ENCODE measurements at places on chromosomes 11 and 22.

- no peak for DNase-seq
These were observed 3.9 kb downstream of the LTBP3 start for GRCh38 chr11:65554057-65554818.

DNA sequence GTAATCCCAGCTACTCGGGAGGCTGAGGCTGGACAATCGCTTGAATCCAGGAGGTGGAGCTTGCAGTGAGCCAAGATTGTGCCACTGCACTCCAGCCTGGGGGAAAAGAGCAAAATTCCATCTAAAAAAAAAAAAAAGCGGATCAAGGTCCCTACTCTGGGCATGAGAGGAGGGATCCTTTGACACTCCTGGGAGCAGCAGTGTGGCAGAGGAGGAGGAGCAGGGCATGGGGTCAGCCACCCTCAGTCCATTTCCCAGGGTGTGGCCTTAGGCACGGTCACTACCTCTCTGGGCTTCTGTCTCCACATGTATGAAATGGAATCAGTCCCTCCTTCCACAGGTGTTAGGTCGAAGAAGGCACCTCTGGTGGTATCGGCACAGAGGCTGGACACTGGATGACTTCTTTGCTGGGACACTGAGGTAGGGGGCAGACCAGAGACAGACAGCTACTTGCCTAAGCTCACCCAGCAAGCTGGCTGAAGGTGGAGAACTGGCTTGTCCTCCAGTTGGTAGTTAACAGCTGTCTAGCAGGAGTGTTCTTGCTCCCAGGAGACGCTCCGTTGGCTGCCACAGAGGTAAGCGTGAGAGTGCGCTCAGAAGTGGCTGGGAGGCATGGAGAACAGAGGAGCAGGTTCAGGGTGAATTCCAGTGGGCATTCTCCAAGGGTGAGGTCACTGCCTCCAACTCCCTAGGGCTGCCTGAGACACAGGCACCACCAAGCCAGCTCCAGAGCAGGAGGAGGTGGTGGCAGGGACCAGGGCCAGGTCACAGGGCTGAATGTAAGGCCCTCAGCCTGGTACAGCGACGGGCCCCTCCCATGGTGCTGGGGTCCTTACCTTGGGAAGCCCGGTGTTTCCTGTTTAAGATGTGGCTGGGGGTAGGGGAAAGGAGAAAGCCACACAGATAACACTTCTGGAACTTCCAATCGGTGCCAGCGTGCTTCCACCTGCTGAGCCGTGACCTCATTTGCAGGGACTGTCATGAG, 19.5 kb downstream of the TXN2 start:
- no peak for DNase-seq

- DNase-seq, result peak; percentile 16
These were observed 33.8 kb upstream of the SCUBE1 start for GRCh38 chr22:43376765-43377547.

DNA sequence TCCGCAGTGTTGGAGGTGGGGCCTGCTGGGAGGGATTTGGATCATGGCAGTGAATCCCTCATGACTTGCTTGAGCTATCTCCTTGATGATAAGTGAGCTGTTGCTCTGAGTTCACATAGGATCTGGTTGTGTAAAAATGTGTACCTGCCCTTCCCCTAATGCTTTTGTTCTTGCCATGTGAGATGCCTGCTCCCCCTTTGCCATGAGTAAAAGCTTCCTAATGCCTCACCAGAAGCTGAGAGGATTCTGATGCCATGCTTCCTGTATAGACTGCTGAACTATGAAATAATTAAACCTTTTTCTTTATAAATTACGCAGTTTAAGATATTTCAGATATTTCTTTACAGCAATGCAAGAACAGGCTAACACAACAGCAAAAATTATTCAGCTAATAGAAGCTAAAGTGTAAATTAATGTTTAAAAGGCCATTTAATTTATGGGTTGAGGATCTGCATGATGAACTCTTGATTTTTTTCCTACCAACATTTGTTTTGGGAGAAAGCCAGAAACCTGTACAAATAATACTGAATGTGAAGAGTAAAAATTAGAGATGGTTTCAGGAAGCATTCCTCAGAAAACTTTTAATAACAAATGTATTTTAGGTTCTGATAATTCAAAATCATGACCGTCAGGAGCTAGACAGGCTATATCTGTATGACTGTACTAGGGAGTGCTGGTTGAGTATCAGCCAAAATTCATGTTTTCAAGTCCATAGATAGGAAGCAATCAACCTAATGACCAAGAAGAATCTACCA, 177.5 kb upstream of the GRIA4 start:
- DNase-seq, result no peak

DNA sequence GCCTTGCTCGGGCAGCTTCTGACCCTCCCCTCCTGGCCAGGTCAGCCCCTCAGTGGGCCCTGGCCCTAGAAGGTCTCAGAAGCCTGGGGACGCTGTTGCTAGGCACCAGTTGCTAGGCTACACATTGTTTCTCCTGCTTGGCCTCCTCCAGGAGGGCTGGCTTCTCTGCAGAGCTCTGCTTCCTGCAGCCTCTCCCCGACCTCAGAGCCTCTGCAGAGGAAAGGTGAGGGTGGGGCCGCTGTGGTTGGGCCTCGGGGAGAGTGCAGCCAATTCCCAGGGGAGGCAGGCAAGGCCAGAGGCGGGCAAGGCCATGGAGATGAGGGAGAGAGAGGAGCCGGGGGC, 27.6 kb upstream of the LRRC10B start:
- DNase-seq, result no peak

GRCh38 chr11:62341588-62341987, 4.3 kb downstream of the ASRGL1 start:
- no peak for DNase-seq

- no peak for DNase-seq
These were observed 38.9 kb downstream of the ARHGEF12 start for GRCh38 chr11:120375076-120375475.

DNA sequence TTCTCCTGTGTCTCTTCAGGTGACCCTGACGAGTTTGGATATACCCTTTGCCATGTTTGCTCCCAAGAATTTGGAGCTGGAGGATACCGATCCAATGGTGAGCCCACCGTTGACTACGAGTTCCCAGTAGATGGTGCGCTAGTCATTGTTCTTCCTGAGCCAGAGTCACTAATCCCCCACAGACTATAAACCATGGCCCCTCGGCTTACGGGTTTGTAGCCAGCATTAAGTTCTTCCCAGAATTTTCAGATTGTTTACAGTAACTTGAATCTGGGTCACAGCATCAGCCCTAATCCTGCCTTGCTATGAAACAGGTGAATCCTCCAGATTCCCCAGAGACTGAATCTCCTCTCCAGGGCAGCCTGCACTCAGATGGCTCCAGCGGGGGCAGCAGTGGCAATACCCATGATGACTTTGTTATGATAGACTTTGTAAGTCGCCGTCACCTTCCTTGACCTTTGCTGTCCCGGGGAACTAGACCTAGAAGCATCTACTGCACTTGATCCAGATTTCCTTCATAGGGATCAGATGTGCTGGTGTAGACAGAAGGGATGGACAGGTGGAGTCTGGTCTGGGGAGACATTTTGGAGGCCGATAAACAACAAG, 31.8 kb downstream of the ARHGAP1 start:
- no peak for DNase-seq

GRCh38 chr11:27416568-27417176, 53.7 kb upstream of the CCDC34 start:
- no peak for DNase-seq

DNA sequence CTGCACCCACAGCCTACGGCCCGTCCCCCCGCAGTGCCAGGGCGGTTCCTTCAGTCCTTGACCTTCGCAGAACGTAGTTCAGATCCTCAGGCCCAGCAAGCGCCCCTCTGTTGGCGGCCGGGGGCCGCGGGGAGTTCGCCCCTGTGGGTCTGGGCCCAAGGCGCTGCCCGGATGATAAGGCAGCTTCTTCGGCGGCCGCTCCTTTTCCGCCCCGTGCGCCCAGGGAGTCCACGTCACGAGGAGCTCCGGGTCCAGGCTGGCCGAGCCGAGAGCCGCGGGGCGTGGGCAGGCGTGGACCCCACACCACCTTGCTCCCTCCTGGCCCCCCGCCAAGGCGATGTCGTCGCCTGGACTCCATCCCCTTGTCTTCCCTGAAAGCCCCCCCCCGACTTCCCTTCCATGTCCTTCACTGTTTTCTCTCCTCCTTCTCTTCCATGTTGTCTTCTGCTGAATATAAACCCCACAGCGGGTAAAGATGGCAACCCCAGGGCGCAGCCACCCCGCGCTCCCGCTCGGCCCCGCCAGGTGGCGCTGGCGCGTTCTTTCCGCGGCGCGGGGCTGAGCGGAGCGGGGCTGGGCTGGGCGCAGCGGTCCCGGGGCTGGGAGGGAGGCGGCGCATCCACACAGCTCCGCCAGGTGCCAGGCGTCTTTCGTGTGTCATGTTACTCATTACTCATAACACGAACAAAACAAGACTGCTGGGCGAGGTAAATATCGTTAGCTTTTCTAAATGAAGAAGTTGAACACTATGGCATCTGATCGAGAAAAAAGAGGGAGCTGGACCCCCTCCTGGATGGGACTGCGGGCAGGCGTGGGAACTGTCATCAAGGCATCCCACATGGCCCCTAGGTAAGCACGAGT, 321.0 kb downstream of the NTM start:
- DNase-seq, result no peak

GRCh38 chr11:34749666-34750659, 129.1 kb downstream of the EHF start:
- DNase-seq, result no peak

GRCh38 chr22:25514436-25515180, 49.9 kb upstream of the GRK3 start:
- DNase-seq, result no peak

DNA sequence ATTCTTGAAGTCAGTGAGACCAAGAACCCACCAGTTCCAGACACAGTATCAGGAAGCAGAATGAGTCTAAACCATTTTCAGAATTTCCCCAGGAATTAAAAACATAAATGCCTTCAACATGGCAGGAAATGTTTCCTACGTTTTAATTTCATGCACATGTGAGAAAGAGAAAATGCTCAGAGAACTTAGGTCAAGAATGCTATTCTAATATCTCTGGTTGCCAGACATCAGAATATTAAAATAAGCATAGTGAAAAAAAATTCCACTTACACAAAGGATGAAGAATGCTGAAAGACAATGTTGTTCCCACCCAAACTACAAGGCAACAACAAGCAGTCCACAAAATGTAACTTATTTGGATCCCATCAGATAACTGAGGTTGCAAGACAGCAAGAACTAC, 104.8 kb downstream of the RAB38 start:
- DNase-seq, result no peak

DNA sequence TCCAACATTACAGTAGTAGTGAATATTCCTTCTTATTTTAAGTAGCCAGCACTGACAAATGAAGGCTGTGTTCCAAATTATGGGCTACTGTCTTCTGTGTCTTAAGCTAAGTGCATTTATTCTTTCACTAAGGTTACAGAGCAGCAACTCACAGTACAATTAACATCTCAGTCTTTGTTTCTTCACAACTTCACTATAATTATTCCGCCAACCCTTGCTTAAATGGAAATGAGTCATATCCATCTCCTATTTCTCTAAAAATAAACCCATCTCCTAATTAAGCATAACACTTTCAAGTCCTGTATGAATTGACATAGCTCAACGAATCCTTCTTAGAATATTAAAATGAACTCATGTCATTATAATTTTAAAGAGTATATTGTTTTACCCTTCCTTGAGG, 6.7 kb downstream of the ETS1 start:
- no peak for DNase-seq

GRCh38 chr11:73991471-73992006, 8.9 kb upstream of the UCP2 start:
- no peak for DNase-seq

- DNase-seq, result no peak
These were observed 62.5 kb downstream of the SMIM38 start for GRCh38 chr11:69218271-69218682.

GRCh38 chr22:35313311-35314121, 13.8 kb downstream of the TOM1 start:
- no peak for DNase-seq

- DNase-seq, result no peak
These were observed 10.0 kb downstream of the TSPAN18 start for GRCh38 chr11:44736791-44737190.

GRCh38 chr11:1541474-1542204, 30.4 kb downstream of the DUSP8 start:
- no peak for DNase-seq

Measured in effector memory CD4-positive, alpha-beta T cell (primary cell).